Caki2 (cell line): ENCODE measurements at places on chromosomes 12 and 14. TPM values are rescaled to one million over a fixed set of nuclear protein-coding genes. Genes with fewer than 3 reads are reported as not detected.

The TOMM20L gene
- total RNA-seq = not detected in 2 replicates

The PMEL gene
- total RNA-seq = 10.4 and 27.5 TPM in 2 replicates

The HOMEZ gene
- total RNA-seq = 4.6 and 9.0 TPM in 2 replicates

The OR10A7 gene
- not detected in 2 replicates for total RNA-seq

The TAS2R9 gene
- total RNA-seq = not detected in 2 replicates
